NCI-H1048 (cell line): ENCODE measurements at places on chromosomes 5 and 9.

DNA sequence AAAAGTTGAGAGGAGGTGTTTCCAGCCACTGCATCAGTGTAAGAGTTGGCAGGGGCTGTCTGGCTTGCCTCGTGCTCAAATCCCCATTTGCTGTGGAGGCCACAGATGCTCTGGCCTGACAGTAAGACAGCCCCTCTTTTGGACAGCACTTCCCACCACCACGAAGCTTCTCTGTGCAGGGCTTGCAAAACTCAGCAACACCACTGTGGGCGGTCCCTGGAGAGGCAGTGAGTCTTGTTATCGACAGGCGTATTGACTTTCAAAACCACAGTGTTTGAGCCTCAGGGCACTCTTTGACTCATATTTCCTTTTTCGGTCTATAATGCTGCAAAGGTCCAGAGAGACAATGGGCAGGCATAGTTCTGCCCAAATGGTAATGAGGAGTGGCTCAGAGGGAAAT is 539.5 kb downstream of the EBF1 start:
- DNase-seq = no peak

GRCh38 chr5:114430532-114430931 is 68.7 kb downstream of the KCNN2 start:
- no peak for DNase-seq

DNA sequence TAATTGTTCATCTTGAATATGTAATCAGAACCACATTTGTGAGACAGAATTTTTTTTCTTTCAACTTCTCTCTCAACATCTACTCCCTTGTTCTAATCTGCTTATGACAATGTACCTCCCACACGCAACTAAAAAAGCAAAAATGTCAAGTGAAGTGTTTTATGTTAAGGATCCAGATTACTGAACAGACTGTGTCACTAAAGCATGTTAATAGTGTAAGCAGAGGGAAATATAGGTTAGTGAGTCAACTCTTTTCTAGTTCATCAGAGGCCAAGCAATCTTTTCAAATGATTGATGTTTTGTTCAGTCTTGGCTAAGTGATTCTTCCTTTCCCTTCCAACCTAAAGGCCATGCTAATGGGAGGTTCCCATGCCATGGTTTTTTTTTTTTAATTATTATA is 34.7 kb upstream of the IDNK start:
- no peak for DNase-seq

DNA sequence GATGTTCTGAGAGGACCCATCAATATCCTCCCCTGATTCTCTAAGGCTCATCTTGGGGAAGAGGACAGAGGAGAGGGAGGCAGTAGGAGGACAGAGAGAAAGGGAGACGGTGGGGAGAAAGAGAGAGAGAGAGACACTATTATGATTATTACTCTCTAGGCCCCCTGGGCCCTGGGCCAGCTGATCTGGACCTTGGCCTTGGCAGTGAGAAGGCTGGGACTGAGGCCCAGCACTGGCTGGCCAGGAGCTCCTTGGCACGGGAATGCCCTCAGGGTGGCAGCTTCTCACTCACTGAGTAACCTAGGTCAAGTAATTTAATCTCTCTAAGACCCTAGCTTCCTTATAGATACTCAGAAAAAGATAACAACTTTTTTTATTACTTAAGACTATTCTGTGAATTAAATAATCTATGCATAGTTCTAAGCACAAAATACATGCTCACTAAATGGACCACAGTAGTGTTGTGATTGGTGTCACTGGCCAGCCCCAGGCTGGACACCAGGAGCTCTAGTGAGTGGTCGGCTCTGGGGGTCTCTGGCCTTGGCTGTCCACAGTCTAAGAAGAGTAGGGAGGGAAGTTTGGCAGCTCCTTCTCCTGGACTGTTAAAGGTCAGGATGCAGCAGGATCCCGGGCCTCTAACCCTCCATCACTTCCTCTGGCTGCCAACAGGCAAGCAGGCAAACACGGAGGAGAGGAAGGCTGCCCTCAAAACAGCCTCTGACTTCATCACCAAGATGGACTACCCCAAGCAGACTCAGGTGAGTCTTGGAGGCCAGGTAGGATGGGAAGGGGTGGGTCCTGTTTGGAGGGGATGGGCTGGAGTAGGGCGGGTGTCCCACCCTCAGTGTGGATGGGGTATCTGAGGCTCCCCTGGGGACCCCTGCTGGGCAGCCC is 50.0 kb downstream of the GSN start:
- no peak for DNase-seq

DNA sequence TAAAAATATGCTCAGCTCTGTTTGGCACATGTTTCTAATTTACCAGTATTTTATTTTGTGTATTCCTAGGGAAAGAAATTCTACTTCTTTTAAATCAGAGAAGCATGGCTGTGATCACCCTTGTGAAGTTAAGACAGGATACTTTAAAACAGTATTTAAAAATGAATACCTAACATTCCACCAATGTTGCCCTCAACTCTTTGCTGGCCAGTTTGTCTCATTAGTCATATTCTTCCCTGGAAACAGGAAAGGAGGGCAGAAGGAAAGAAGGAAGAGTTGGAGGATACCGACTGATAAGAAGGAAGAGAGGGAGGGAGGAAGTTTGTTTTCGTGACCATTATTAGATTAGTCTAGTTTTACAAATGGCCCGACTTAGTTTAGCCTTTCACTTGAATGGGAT is 137.4 kb downstream of the PLK2 start:
- DNase-seq = no peak

DNA sequence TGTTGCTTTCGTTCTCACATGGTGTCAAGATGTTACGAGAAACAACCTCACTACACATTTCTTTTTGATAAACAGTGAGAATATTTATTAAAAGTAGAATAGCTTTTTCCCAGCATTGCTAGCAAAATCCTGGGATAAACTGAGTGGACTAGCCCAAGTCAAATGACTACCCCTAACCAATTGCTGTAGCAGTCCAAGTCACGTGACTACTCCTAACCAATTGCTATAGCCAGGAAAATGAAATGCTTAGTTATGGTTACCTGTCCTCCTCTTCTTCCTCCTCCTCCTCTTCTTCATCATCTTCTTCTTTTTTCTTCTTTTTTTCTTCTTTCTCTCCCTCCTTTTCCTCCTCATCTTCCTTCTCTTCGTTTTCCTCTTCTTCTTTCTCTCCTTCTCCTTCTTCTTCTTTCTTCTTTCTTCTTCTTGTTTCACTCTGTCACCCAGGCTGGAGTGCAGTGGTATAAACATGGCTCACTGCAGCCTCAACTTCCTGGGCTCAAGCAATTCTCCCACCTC is 85.4 kb downstream of the PDE8B start:
- no peak for DNase-seq

DNA sequence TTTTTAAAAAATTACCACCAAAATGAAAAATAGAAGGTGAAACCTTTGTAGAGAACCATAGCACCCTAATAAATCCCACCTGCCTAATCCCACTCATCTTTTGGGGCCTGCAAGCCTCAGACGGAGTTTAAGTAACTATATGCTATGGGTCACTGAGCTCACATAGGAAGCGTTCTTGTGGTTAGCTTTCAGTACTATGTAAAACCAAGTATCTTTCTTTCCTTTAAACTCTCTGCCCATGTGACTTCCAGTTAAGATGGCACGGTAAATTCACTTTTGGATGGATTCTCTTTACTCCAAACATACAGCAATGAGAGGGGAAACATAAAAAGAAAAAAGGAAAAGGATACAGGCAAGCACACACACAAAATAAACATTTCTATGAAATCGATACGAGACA is 50.9 kb downstream of the FANCC start:
- no peak for DNase-seq

DNA sequence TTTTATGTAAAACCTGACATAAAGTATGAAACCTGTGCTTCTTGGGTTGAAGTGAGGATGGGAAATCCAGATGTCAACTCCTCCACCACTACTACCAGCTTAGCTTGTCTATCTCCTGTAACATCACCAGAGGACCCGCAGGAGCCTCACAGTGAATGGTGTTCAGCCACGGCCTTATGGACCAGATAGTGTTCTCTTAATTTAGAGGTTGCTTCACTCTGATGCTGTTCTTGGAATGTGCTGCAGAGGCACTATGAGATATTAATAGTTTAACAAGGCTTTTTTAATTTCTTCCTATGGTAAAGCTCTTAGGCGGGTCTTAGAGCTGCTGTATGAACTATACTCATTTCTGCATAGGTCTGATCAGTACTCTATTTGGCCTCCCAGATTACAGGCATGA is 27.9 kb downstream of the NFX1 start:
- no peak for DNase-seq

GRCh38 chr9:18851069-18851795 is 181.8 kb downstream of the SAXO1 start:
- no peak for DNase-seq
